T-helper 9 cell (primary cell): ENCODE measurements at places on chromosomes 4 and X.

- no peak for DNase-seq
These were observed 187.3 kb downstream of the MAB21L2 start for GRCh38 chr4:150769248-150769647.

DNA sequence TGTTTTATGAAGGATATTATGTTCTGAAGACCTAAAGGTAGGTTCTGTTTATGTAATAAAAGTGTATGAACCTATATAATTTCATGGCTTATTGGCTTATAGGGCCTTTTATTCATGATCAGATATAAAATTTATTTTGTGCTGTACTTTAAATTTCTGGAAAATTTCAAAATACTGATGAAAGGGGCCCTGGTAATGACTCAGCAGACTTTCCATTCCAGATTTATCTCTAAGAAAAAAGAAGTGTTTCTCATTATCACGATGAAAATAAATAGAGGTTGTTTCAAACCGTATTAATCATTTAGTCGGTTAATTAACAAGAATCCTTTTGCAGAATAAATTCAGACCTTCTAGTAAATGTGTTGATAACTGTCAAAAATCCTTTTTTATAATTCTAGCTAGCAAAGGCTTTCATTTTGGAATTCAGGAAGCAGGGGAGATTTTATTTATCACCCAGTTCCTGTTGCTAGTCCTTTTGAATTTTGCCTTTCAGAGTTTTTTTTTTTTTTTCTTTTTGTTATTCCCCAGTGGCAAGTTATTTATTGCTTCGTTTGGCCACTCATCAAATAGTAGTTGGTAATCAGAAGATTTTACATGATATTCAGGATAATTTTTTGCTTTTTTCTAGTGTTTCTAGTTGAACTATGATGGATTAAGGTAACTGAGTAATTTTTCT, 5.4 kb upstream of the TAPT1 start:
- no peak for DNase-seq

GRCh38 chr4:53103481-53103880, 241.4 kb downstream of the RASL11B start:
- DNase-seq = no peak

GRCh38 chr4:118589471-118590055, 95.6 kb upstream of the METTL14 start:
- DNase-seq = no peak
